ENCODE measurements at places on chromosomes 6 and 20. TPM values are rescaled to one million over a fixed set of nuclear protein-coding genes. Genes with fewer than 3 reads are reported as not detected.

The FAXC gene
- polyA plus RNA-seq: 23.2 TPM

The SRMS gene
- polyA plus RNA-seq: 0.39 TPM

The CAPN11 gene
- 1.8 TPM for polyA plus RNA-seq

The FILIP1 gene
- 2.0 TPM for polyA plus RNA-seq

The ZNF165 gene
- 1.2 TPM for polyA plus RNA-seq

The SOX18 gene
- polyA plus RNA-seq: 0.09 TPM

The E2F3 gene
- polyA plus RNA-seq: 14.9 TPM

The SNAP25 gene
- polyA plus RNA-seq: 0.30 TPM

The ZBP1 gene
- not detected for polyA plus RNA-seq

The OOEP gene
- polyA plus RNA-seq: 0.55 TPM

The GPLD1 gene
- 2.9 TPM for polyA plus RNA-seq

The SOBP gene
- polyA plus RNA-seq: 0.45 TPM

The SMLR1 gene
- polyA plus RNA-seq: not detected

The OPN5 gene
- not detected for polyA plus RNA-seq

The FYN gene
- polyA plus RNA-seq: 46.8 TPM

The ANKEF1 gene
- polyA plus RNA-seq: 2.8 TPM

The TRDN gene
- polyA plus RNA-seq: 1.2 TPM

The PAK1IP1 gene
- 19.7 TPM for polyA plus RNA-seq
